Cortex of kidney (tissue), 1 donor: ENCODE measurements at places on chromosomes 7 and 10.

- DNase-seq: no peak
These were observed 283.0 kb downstream of the ADK start for GRCh38 chr10:74433993-74434392.

GRCh38 chr10:26172131-26172530 is 44.4 kb upstream of the GAD2 start:
- no peak for DNase-seq

DNA sequence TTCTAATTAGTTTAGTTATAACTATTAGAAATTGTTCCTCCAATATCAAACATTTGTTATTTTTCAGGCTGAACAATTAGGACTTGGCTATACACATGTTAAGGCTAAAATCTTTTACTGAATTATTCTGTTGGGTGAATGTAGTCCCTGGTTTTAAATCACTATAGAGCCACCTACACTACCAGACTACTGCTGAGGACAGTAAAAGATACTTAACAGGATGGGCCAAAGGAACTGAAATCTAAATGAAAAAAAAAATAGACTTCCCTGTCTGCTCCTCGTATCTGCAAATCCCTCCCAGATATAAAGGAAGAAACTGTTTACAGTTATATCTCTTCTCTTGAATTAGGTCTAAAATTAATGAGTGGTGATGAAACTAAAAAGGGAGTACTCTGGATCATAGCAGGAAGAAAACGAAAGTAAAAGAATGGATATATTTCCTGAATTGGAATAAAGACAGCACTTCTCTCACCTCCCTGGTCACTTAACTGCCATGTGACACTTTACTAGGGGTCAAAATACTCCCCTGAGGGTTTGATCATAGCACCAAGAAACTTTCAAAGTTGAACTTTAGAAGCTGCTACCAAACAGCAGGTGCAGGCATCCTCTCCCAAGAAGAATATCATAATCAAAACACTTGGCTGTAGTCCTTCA is 12.7 kb downstream of the FBXW4 start:
- no peak for DNase-seq

- no peak for DNase-seq
These were observed 52.1 kb downstream of the INSIG1 start for GRCh38 chr7:155349601-155350331.

GRCh38 chr10:130901311-130902165 is 410.0 kb downstream of the TCERG1L start:
- DNase-seq: no peak

- no peak for DNase-seq
These were observed 136.9 kb downstream of the CUBN start for GRCh38 chr10:16992611-16993119.

DNA sequence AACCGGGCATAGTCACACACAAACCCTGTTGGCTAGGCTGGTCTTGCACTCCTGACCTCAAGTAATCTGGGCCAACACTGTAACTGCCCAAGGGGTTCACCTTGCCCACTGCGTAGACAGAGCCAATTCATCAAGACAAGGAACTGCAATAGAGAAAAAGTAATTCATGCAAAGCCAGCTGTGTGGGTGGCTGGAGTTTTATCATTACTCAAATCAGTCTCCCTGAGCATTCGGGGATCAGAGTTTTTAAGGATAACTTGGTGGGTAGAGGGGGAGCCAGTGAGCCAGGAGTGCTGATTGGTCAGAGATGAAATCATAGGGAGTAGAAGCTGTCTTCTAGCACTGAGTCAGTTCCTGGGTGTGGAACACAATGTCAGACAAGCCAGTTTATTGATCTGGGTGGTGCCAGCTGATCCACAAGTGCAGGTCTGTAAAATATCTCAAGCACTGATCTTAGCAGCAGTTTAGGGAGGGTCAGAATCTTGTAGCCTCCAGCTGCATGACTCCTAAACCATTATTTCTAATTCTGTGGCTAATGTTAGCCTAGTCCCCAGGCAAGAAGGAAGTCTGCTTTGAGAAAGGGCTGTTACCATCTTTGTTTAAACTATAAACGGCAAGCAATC is 15.6 kb upstream of the FXYD4 start:
- DNase-seq: no peak

DNA sequence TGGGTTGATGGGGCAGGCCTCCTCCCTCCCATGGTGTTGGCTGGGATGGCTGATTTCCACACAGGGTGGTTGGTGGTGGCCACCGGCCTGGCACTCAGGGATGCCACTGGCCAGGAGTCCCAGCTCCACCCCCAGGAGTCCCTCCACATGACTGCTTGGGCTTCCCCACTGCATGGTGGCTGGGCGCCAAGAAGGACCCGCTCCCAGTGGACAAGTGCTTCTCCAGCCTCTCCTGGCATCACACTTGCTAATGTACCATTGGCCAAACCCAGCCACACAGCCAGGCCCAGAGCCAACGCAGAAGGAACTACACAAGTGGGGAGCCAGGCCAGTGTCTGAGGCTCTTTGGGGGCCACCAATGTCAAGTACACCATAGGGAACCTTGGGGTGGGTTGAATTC is 73.6 kb upstream of the DNAAF5 start:
- no peak for DNase-seq
